ENCODE measurements at places on chromosomes 1 and 21.

GRCh38 chr1:178101654-178102053 lies 7.8 kb downstream of the RASAL2 start:
- no peak for DNase-seq

DNA sequence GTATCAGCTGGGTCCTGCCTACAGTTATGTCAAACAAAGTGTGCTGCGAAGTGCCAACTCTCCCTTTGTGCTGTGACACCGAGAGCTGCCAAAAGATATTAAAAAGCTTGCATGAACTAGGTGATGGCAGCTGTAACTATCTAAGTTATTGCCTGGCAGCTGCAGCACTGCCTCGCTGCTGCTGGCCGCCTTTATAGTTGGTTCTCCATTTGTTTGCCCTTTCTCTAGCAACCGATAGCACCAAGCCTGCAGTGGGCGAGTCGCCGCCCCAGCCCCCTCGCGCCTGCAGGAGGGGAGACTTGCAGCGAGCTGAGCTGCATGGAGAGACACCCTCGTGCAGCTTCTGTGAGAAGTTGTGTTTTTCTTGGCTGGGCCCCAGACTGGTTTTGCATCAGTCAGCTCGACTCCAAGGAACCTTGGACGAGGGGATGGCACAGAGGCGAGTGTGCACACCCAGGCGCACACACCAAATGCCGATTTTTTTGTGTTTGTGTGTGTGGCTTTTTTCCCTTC lies 330.6 kb downstream of the RPS6KC1 start:
- no peak for DNase-seq

DNA sequence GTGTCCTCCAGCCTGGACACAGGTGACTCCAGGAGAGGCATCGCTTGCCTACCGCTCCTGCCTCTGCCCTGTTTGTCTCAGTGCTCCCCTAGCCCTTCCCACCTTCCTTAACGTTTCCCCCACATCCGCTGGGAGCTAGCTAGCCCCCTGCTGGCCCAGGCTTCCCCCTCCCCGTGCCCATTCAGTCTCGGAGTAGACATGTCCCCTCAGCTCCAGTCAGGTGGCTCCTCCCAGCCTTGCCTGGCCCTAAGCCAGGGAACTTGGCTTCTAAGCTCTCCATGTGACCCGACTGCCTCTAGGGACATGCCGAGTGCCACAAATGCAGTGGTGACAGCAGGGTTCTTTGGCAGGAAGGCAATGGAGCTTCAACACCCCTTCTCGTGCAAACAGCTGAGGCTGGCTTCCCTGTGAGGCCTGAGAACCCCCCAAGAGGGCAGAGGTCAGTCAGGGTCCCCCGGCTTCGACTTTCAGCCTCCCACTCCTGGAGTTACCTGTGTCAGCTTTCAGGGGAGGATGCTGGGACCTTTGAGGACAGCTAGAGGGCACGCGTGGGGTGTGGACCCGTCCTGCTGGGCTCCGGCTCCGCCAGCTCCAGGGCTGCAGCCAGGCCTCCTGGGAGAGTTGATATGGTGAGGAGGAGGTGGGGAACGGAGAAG lies 16.2 kb downstream of the DRAXIN start:
- peak; percentile 55 for DNase-seq

GRCh38 chr1:154459080-154459479 lies 42.9 kb upstream of the TDRD10 start:
- no peak for DNase-seq

DNA sequence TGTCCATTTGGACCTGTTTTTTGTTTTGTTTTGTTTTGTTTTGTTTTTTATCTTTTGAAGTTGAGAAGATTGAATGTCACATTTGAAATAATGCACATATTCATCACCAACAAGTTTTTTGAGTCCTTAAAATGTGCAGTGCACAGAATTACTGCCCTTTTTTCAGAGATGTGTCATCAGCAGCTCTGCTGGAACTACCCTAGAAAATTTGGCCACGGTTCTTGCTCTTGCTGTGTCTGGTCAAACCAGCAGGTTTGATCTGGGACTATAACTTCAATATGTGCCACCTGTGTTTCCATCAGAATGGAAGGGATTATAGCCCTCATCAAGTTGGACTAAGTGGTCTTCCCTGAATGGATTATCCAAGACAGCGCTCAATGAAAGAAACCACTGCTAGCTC lies 24.1 kb upstream of the CNN3 start:
- DNase-seq: no peak

- DNase-seq: no peak
Measured at GRCh38 chr1:229781453-229781852, 155.4 kb downstream of the URB2 start.

DNA sequence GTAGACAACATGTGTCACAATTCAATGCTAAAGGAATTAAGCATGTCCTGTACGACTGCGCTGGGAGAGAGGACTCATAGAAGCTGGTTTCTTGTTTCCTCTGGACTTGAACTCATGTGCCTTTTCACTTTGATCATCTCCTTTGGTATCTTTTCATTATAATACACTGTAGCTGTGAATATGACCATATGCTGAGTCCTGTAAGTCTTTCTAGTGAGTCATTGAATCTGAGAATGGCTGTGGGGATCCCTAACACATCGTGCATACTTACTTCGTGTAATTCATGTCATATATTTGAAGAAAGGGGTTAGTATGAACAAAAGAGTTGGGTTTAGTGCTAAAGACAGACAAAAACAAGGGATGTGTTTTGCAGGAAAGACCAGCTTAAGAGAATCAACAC lies 148.1 kb upstream of the RUNX1 start:
- DNase-seq: no peak

DNA sequence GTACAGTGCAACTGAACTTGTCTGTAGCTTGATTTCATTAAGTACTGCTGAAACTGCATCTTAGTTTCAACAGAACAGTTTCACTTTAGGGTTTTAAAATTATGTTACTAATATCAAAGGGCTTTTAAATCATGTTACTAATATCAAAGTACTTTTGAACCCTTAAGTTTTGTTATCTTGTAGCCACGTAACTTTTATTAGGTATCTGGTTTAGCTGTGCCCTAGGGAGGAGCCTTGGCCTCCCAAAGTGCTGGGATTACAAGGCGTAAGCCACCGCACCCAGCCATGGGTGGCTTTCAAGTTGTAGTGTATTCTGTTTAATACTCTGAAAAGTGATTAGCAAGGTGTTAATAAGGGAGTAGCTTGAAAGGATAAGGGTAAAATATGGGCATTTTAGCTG lies 2.0 kb downstream of the KDM4A start:
- DNase-seq: no peak

DNA sequence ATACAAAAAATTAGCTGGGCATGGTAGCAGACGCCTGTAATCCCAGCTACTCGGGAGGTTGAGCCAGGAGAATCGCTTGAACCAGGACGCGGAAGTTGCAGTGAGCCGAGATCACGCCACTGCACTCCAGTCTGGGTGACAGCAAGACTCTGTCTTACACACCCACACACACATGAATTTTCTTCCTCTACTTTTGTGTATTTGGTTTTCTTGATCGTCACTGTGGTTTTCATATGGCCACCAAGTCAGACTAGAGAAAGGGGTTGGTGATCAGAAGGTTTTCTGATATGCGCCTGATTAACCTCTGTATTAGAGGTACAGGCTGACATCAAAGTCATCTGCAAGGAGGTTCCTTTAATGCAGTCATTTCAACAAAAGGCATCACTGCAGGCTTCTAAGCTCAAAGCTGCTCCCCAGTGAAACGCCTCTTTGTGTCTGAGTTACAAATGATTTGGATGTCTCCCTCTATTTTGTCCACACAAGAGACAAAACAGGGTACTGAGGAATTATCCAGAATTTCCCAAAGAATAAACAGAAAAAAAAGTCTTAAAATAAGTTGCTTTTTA lies 11.1 kb downstream of the SH2D1B start:
- no peak for DNase-seq

DNA sequence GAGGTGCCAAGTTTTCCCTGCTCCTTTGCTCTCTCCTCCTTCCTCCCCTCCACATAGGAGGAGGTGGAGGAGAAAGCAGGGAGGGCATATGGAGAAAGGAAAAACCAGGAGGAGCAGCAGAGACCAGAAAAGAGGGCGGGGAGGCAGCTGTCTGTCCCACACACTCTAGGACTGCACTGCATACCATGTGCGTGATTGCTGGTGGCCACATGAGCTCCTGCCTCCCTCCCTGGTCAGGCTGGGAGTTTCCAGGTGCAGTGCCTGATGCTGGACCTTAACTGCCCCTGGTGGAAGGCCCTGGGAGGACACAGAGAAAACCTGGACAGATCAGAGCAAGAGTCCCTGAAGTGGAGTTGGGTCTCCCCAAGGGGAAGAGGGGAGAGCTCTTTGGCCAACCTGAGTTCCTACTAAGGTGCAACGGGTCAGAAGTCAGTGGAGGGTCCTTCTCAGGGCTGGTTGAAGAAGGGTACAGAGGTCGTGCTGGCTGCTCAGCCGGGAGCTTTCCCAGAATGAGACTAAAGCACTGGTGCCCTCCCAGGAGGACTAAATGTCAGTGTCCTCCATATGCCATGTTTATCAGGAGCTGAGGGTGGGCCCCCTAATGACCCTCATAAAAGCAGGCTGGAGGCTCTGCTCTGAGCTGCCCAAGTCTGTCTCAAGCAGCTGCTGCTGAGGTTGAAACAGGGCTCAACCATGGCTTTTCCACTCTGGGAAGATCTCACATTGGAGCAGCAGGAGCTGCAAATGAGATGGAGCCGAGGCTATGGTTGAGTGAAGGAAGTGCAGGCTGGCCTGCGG lies 3.5 kb upstream of the LGR6 start:
- no peak for DNase-seq

GRCh38 chr1:31786366-31787060 lies 22.4 kb upstream of the ADGRB2 start:
- DNase-seq: no peak

DNA sequence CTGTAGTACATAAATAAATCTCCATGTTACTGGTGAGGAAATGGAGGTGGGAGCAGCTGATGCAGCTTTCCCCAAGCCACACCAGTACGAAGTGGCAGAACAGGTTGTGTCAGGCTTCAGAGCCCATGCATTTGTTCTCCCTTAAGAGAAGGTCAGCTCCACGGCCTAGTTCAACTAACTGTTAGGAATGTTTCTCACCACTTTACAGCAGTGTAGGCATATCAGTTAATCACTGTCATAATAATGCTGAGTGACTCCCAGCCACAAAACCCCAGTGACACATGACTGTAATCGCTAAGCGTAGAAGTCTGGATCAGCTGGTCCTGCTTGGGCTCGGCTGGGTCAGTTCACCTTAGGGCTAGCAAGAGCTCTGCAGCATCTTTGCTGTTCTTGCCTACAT lies 90.4 kb downstream of the VPS26C start:
- DNase-seq: no peak

- no peak for DNase-seq
Measured at GRCh38 chr1:154773551-154773950, 96.5 kb downstream of the KCNN3 start.

- no peak for DNase-seq
Measured at GRCh38 chr1:183251959-183252450, 65.9 kb downstream of the LAMC2 start.

DNA sequence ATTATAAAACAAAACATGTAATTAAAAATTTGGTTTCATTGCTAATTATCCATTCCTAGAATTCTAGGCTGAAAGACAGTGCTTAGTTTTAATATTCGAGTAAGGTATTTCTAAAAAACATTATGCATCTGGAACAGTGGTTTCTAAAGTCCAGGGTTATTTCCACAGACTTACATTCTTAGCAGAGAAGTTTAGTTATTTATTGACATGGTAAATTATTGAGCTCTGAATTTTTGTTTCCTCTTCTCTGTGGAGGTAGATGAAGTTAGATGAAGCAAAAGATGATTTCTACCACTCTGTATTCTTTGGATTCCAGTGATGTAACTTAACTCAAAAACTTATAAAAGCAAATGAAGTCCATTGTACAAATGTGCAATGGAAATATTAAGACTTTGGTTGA lies 709.4 kb downstream of the MRPL39 start:
- DNase-seq: no peak

DNA sequence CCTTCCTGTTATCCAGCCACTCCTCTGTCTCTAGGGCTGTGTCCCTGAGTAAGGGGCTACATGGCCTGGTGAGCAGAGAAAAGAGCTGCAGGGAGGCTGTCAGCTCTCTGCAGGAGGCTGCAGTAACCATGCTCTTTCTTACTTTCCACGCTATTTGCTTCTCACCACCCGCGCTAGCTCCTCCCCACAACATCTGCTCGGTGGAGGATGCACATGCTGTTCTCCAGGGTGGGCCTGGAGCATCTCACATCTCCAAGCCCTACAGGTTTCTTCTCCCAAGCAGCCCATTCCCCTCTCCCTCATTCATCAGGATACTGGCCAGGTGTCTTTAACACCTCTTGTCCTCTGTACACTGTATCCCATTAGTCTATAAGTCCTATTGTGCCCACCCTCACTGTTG lies 103.8 kb downstream of the IER5 start:
- no peak for DNase-seq

DNA sequence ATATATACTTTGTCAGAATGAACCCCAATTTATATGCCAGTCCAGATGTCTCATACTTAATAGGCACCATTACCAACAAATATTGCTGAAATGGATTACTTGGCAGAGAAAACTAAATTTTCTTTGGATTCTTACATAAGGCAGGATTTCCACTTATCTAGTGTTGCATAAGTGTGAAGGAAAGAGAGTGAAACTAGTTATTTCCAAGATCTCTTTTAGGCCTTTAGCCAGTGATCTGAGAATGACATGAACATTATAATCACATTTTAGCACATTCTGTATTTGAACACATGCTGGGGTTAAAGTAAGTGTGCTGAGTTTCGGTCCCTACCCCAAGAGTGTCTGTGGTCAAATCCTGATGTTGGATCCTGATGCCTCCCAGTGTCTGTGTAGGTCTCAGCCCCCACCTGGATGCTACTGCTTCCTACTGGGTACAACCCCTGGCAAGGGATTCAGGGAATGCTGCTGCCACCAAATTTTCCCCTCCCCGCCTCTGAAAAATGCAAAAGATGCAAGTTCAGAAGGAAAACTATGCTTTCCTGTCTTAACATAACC lies 11.2 kb downstream of the DDAH1 start:
- DNase-seq: no peak

DNA sequence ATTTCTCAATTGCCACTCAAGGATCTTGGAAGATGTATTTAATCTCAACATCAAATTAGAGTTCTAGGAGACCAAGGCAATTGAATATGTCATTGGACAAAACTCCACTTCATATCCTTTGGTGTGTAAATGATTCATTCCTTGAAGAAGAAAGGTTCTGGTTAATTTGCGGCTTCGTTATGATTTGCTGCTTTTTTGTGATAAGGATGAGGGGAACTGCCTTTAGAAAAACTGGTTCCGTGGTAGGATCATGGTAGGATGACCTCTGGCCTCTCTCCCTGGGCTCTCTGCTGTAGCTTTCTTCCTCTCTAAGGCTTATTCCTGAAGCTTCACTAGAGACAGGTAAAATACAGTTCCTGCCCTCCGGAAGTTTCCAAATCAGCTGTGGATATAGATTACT lies 51.5 kb upstream of the ERRFI1 start:
- DNase-seq: no peak

DNA sequence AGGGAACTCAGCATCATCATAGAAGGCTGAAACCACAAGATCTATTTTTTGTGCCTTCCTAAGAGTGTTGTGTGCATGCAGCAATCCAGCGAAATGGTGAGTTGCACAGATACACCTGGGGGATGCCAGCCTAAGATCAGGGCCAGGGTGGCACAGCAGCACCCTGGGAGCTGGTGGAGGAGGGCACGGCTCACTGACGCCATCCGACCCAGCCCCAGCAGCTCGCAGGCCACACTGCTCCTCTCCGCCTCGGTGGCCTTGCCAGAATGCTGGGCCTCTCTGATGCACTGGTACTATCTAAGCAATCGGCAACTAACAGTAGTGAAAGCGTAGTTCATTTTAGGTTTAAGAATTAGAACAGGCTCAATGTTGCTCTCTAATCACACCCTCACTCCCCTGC lies 37.8 kb downstream of the CAPZB start:
- DNase-seq: no peak
